SK-N-DZ (cell line): ENCODE measurements at places on chromosomes 6 and 20.
A peak's percentile ranks its signal among the peaks of the same experiment; 100 is the strongest.

- DNase-seq, result no peak
Measured at GRCh38 chr20:37823296-37823980, 79.5 kb upstream of the VSTM2L start.

- no peak for DNase-seq
Measured at GRCh38 chr20:32052090-32052777, at the start of gene HCK. TSS of gene HCK (plus strand) at chr20:32052242.

DNA sequence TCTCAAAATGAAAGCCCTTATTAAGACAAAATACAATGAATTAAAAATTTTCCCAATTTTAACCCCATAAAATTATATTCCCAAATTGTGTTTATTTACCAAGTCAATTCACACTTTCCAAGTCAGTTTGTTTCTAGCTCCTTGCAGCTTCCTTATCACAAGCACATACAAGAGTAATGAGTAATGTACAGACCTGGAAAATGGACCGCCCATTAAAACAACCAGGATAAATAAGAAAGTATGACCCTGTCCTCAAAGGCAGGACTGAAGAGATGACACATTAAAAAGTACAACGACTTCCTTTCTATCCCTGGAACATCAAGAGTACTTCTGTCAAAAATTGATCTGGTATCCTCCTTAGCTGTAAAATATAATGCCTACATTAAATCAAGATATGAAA is 47.1 kb upstream of the TMX4 start:
- DNase-seq, result peak; percentile 40

DNA sequence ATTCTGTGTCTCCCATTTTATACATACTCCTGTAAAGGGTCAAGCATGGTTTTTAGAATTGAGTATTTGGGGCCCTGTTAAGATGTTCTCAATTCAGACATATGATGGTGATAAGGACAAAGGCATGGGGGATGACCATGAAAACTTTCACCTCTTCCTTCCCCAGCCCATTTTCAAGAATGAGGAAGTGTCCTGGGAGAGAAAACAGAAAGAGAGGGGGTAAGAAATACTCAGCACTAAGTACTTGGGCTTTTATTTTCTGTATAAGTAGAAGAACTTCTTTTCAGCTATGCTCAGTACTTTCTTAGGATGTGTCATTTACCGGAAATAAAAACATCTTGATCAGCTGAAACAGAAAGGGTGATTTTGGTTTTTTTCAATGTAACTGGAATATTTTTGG is 10.9 kb upstream of the MBOAT1 start:
- DNase-seq, result no peak

GRCh38 chr20:45970646-45971424 is 1.2 kb downstream of the ZNF335 start:
- DNase-seq, result no peak
